ENCODE measurements at places on chromosomes 3 and 15. TPM values are rescaled to one million over a fixed set of nuclear protein-coding genes. Genes with fewer than 3 reads are reported as not detected.

DNA sequence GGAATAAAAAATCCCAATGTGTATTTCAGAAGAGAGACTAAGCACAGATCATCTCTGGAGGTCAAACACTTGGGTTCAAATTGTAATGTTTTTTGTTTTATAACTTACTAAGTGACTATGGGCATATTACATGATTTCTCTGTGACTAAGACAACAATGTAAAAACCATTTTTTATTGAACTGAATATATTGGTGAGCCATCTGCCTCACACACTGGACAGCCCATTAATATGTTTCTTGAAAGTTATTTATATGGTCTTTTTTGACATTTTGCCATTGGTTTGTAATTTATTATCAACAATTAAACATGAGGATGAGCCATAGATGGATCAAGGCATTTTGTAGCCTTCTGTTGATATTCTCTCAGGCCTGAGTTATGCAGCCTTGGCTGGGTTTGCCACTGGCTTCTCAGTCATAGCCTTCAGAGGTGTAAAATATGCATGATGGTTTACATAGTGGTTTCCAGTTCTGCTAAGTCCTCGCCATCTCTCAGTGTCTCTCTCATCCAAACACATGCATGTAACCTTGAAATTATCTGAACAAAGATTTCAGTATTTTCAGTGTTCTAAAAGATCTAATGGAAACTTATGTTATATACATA is 997.2 kb downstream of the DIPK2A start:
- no peak for DNase-seq

- DNase-seq: no peak
Measured at GRCh38 chr3:170751899-170752293, 118.1 kb downstream of the RPL22L1 start.

DNA sequence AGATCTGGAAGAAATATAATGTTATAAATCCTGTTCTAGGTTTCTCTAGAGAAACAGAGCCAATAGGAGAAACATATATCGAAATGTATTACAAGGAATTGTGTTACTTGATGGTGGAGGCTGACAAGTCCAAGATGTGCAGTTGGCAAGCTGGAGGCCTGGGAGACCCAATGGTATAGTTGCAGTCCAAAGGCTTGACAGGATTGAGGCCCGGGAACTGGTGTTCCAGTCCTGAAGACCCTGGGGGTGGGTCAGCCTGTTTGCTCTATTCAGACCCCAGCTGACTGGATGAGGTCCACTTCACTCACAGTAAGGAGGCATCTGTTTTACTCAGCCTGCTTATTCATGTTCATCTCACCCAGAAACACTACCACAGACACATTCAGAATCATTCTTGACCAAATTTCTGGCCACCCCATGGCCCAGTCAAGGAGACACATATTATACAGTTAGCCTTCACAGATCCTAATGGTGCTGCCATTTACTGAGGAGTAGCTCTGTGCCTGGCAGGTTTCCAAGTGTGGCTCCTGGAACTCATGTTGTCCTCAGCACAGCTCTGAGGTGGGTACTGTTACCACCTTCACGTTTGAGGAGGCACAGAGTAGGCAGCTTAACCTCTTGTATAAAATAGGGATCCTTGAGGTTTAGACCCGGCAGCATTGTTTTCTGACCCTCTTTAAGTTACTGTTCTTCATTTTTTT is 3.7 kb downstream of the TRAK1 start:
- DNase-seq: no peak

GRCh38 chr3:131553495-131554247 is 50.9 kb upstream of the MRPL3 start:
- no peak for DNase-seq

The TMC3 gene
- not detected for total RNA-seq

DNA sequence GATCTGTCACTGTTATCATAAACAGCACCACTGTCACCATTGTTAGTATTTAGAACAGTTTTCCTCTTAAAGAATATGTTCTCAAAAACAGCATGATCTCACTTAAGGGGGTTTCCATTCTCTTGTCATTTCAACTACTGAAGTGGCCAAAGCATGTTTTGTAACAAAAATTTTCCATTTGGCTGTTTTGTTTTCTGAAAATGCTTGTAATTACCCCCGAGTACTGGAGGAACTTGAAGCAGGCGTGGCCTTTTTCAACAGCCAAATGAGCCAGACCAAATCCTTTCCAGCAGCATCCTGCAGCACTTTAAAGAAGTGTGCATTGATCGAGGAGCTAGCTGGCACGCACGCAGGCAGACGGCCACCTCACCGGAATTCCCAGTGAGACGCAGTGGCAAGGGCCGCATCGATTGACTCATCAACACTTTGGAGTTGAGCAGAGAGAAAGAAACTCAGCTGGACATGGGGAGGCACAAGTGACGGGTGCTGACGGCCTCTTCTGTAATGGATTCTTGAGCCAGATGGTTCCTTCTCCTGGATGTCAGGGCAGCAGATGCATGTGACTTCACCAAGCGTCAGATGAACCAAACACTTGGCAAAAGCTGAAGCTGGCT is 234.3 kb upstream of the IGF1R start:
- no peak for DNase-seq

- no peak for DNase-seq
Measured at GRCh38 chr3:145639003-145639606, 521.9 kb downstream of the PLOD2 start.

The IMPG2 gene
- not detected for total RNA-seq

DNA sequence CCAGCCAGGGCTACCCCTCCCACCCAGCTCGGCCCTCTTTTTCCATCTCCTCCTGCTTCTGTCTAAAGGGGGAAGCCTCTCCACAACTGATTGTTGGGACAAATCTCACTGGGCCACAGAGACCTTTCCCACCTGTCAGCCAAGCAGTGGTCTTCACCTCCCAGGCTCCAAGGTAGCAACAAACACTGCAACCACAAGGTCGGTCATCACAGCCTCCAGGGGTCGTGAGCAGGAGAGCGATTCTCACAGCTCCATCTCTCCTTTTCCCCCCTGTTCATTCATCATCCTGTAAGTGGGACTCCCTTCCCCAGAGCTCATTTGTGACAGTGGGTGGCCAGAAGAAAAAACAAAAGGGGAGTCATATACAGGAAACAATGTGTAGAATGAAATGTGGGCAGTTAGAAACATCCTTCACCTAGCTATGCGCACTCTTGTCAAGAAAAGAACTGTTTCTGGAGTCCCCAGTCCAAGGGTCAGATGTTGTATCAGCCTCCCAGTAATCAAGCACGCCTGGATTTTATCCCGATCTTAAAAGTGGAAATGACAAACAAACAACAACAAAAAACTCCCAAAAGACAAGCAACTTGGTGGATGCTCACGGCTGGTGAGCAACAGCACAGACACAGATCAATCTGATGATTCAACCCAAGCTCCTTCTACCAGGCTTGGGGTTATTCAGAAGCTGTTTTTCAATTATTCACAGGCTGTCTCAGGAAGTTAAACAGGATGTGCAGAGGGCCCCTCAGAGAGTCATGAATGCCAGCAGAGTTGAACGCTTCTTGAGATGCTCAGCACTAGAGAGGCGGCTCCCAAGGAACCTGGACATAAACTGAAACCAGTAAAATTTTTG is 22.4 kb downstream of the LYZL4 start:
- DNase-seq: no peak

- no peak for DNase-seq
Measured at GRCh38 chr15:71650603-71651002, 159.8 kb upstream of the NR2E3 start.

GRCh38 chr3:62374341-62375218 is 1.2 kb upstream of the FEZF2 start:
- DNase-seq: no peak

DNA sequence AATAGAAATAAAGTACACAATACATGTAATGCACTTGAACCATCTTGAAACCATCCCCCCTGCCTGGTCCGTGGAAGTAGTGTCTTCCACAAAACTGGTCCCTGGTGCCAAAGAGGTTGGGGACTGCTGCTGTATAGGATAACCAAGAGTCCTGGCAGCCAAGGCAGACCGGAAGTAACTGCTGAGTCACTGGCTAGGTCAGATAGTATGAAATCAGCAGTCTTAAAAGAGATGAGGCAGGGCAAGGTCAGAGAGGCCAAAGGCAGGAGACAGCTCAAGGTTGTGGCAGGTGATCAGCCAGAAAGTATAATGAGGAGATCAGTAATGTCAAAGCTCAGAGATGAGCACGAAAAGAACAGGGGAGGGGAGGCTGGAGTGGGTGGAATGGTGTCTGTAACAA is 60.2 kb downstream of the MAP3K13 start:
- peak; percentile 81 for DNase-seq

The TMCO5A gene
- not detected for total RNA-seq

GRCh38 chr3:170622369-170623159 is 36.7 kb upstream of the SLC7A14 start:
- DNase-seq: no peak

DNA sequence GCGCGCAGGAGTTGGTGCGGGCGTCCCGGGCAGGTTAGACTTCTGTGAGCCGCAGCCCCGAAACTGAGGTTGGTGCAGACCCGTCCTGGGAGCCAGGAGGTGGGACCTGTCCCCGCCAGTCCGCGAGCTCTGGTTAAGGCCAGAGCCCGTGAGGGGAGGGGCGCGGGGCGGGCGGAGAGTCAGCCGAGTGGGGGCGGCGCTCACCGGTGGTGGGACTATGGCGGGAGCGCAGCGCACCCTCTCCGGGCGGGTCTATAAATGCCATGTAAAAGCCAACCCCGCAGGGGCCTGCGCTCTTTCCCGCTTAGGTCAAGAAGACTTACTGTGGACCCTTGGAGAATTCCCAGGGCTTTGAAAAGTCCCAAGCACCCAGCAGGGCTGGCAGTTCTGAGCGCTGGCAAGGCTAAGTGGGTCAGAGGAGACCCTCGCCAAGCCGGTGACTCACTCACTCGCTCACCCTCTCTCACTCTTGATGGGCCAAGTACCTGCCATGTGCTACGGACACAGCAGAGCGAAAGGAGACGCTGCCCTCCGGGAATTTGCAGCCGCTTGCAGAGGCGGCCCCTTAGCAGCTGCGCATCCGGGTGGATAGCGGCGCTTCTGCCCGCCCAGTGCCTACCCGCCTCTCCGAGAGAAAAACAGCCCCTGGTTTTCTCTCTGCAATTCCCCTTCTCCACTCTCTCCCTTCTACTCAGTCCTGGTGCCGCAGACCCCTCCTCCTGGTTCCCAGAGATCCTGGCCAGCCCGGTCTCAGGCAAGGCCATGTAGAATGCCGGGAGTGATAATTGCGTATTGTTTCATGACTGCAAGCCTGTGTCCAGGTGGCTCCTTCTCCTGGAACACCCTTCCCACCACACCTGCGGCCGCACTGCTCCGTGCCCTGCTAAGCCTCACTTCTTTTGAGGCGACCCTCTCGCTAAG is at the start of gene ALDH1L1:
Gene ALDH1L1, minus strand, starts transcription at position 110 of the 921 bp plus-strand sequence. CDS start 19,607 bp downstream, outside the sequence.
- DNase-seq: peak; percentile 19

The CSPG4 gene
- total RNA-seq: 132 TPM

The AAGAB gene
- total RNA-seq: 78.1 TPM

GRCh38 chr3:65018801-65019200 is 331.0 kb upstream of the ADAMTS9 start:
- no peak for DNase-seq

GRCh38 chr3:132211896-132212295 is 105.3 kb upstream of the ACP3 start:
- DNase-seq: no peak

The PRR23E gene
- not detected for total RNA-seq

GRCh38 chr15:93477188-93477587 is 388.2 kb upstream of the RGMA start:
- DNase-seq: no peak

- no peak for DNase-seq
Measured at GRCh38 chr15:22933641-22934061, 46.5 kb downstream of the CYFIP1 start.

- DNase-seq: no peak
Measured at GRCh38 chr15:70283511-70283910, 185.8 kb upstream of the TLE3 start.

The SUCNR1 gene
- 506 TPM for total RNA-seq

All from A172 (cell line).